A549 treated with DMSO at 1 μM for 4 hours (cell line): ENCODE measurements at places on chromosomes 3 and 15. TPM values are rescaled to one million over a fixed set of nuclear protein-coding genes. Genes with fewer than 3 reads are reported as not detected.

The TWF2 gene
- 59.9 to 79.9 TPM (median 69.8 TPM) in 5 replicates for total RNA-seq

The CDC25A gene
- total RNA-seq: 10.6 to 13.4 TPM (median 11.1 TPM) in 5 replicates

The P2RY12 gene
- not detected in 5 replicates for total RNA-seq

The SNTN gene
- total RNA-seq: not detected in 5 replicates

The HGD gene
- total RNA-seq: 13.6 to 18.3 TPM (median 16.1 TPM) in 5 replicates

The BCL2A1 gene
- 16.7 to 27.1 TPM (median 19.4 TPM) in 5 replicates for total RNA-seq

The GUCA1C gene
- not detected in 5 replicates for total RNA-seq

The NANOGP8 gene
- total RNA-seq: not detected in 5 replicates

The CPEB1 gene
- total RNA-seq: 2.1 to 3.9 TPM (median 3.5 TPM) in 5 replicates

The APOD gene
- total RNA-seq: 0.48 to 0.95 TPM (median 0.55 TPM) in 5 replicates

The FBN1 gene
- total RNA-seq: 7.4 to 12.3 TPM (median 9.2 TPM) in 5 replicates

The HIGD2B gene
- total RNA-seq: 0.09 TPM in 1 of 5 replicates, not detected in the others

The MST1 gene
- 1.1 to 1.8 TPM (median 1.5 TPM) in 5 replicates for total RNA-seq

The SLC9A9 gene
- total RNA-seq: 0.17 to 0.48 TPM (median 0.21 TPM) in 4 of 5 replicates, not detected in the other

The RAB8B gene
- total RNA-seq: 9.9 to 18.8 TPM (median 16.7 TPM) in 5 replicates

The SH3BP5 gene
- total RNA-seq: 19.0 to 23.4 TPM (median 22.1 TPM) in 5 replicates

The ATP10A gene
- total RNA-seq: 6.1 to 7.7 TPM (median 6.8 TPM) in 5 replicates

The ZNF662 gene
- not detected in 5 replicates for total RNA-seq

The ESYT3 gene
- total RNA-seq: 0.56 to 1.0 TPM (median 0.78 TPM) in 5 replicates

The TRH gene
- total RNA-seq: not detected in 5 replicates
